ENCODE measurements at places on chromosomes 12 and 14. TPM values are rescaled to one million over a fixed set of nuclear protein-coding genes. Genes with fewer than 3 reads are reported as not detected.

Gene GPD1
- 0.53 TPM for total RNA-seq

Gene TRAF3
- 16.3 TPM for total RNA-seq

Gene GPATCH2L
- total RNA-seq: 32.5 TPM

Gene OAS2
- total RNA-seq: 2.4 TPM

Gene KRT2
- total RNA-seq: not detected

Gene GPR84
- 0.16 TPM for total RNA-seq

Gene ACRBP
- not detected for total RNA-seq

Gene PKP2
- 9.8 TPM for total RNA-seq

Gene OR6C2
- total RNA-seq: not detected

Gene JAG2
- total RNA-seq: 0.27 TPM

Gene C12orf43
- total RNA-seq: 32.5 TPM

Measured in A375 (cell line).